ENCODE measurements at places on chromosomes 13 and 19.

DNA sequence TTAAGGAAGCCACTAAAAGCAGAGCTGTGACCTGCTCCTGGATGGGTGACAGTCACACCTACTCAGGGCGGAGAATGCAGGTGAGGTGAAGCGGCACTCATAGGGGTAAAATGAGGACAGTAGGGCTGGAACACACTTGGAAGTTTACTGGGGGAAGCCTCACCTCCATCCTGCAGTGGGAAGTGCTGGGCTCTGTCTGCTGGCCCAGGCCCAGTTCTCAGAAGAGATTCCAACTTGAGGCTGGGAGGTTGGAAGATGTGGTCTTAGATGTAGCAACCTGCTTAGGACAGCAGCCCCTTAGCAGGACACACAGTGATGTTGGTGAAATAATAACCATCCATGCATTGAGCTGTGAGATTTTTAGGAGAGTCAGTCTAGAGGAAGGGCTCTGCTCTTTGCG, 4.6 kb downstream of the MEDAG start:
- no peak for DNase-seq

- DNase-seq = no peak
These were observed 7.0 kb upstream of the SEMA6B start for GRCh38 chr19:4566402-4567051.

DNA sequence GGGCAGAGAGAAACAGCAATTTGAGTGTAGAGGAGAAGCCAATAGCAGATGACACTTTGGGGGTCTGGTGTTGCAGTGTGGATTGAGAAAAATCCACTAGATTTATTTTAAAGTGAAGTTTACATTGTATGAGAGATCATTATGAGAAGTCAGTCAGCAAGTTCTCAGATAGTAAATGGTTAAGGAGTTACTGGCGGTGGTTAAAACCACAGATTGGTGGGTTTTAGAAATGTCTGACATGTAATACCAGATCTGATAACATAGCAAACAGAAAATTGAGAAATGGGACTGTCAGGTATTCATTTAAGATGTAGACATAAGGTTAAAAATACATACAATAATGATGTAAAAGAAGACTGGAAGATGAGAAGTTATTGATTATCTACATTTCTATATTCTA, 7.2 kb downstream of the ABHD13 start:
- no peak for DNase-seq

GRCh38 chr19:40610396-40611064, 9.4 kb downstream of the LTBP4 start:
- peak; percentile 75 for DNase-seq

- DNase-seq = no peak
These were observed 24.8 kb downstream of the WBP4 start for GRCh38 chr13:41085961-41086585.

DNA sequence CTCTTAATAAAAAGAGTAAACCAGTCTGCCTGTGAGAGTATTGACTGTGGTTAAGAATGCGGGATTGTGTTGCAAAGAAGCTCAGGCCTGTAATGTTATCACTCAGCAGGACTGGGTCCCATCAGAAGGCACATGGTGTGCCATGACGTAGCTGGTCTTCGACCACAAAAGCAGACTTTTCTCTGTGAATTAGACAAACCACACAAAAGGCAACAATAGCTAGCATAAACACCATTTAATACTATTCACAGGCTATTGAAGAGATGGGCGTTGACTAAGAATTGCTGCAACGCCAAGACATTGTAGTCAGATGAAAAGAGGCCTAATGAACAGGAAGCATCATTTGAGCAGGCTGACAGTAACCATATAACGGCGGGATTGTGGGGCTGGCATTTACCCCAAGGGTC, 235.6 kb upstream of the SOX21 start:
- no peak for DNase-seq

DNA sequence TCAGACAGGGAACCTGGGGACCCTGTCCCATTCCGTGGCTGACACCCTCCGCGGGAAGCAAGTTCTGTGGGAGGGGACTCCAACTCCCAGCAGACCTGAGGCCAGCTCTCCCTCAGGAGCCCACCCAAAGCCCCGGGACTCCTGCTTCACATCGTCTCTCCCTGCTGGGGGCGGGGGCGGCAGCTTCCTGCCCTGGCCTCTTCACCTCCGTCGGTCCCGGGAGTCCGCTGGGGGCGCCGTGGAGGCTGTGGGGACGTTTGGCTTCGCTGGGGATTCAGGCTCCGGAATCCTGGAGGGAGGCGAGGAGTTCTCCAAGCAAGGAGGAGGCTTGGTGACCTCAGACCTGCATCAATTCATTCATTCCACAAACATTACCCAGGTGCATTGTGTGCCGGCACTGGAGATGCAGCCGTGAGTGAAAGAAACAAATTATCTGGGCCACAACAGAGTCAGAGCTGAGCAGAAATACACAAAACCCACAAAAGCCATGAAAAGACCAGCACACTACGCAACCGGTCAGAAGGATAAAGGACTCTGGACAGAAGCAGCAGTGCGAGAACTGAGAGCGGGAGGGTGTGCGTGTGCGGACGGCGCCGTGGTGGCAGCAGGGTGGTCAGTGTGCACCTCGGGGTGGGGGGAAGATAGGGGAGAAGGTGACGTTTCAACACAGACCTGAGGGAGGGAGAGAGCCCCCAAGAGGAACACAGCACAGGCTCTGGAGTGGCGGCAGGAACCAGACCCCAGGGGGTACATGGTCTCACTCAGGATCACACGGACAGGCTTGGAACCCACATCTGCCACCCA, 19.0 kb downstream of the EPS8L1 start:
- no peak for DNase-seq

DNA sequence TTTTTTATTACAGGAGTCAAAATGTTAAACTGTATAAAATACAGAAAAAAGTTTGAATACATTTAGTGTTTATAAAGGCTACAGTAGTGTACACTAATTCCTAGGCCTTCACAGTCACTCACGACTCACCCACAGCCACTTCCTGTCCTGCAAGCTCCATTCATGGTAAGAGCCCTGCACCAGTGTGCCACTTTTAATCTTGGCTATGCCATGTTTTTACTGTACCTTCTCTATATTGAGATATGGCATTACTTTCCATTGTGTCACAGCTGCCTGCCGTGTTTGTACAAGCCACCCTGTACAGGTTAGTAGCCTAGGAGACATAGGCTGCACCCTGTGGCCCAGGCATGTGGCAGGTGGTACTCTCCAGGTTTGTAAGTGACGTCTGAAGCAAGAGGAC, 32.1 kb downstream of the C1QTNF9 start:
- DNase-seq = no peak

- no peak for DNase-seq
These were observed 21.5 kb downstream of the C13orf46 start for GRCh38 chr13:113952151-113952982.

DNA sequence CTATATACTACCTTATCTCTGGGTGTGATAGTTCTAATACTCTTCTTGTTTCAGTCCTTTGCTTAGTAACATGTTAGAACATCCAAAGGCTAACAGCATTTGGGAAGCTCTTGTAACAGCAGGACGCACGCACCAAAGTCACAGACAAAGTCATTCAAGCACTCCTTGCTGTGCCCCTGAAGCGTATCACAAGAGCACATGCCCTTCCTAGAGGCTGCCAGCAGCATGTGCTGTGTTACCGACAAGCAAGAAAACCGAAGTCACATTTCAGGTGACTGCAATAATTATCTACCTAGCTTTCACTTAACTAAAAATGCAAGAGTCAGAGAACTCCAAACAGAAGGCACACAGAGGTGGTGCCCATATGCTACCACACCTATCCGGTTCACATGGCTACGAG, 194.1 kb downstream of the KLF12 start:
- no peak for DNase-seq

- DNase-seq = peak; percentile 81
These were observed at the start of gene KISS1R for GRCh38 chr19:917323-918151. TSS of gene KISS1R (plus strand) at chr19:917333. CDS start at chr19:917503, 170 bp downstream.

DNA sequence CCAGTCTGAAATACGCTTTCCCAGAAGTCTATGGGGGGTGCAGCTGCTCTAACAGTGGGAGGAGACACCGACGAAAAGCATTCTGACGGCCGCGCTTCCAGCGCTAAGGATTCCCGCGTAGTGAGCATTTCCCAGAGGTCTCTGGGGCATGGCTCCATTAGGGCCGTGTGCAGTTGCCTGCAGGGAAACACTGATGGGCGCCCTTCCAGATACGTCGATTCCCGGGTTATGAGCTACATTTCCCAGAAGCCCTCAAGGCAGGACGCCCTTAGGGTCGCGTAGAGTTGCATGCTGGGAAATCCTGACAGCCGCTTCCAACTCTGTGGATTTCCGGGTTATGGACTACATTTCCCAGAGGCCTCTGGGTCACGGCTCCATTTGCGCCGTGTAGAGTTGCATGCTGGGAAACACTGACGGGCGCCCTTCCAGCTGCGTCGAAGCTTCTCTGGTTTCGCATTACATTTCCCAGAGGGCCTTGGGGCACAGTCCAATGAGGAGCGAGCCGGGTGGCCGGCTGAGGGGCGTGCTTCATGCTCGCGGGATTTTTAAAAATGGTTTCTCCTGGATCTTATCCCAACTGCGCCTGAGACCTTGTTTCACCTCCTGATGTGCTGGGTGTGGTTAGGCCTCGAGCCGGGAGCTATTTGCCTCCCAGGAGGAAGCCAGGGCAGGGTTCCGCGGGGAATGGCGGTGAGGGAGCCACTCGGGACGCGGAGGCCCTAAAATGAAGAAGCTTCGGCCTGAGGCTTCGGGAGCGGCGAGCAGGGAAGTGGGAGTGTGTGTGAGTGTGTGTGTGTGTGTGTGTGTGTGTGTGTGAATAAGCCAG, 17.2 kb upstream of the ZNF331 start:
- peak; percentile 94 for DNase-seq

DNA sequence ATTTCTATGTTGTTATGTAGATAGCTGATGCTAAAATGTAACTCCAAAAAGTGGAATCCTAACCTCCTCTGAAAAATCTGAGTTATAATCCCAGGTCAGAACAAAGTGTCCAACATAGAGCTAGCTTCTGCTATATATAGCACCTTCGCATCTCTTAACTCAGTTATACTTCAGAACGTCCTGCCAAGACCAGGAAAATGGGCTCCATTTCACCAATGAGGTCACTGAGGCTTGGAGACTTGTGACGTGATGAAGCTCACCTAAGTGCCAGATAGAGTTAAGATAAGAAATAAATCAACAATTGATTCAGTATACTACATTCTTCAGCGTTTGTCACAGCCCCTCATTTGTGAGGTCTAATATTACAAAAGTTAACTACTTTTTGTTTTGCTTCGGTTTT, 88.8 kb downstream of the KCTD12 start:
- DNase-seq = no peak

- no peak for DNase-seq
These were observed 109.4 kb downstream of the SACS start for GRCh38 chr13:23323946-23324709.

- no peak for DNase-seq
These were observed 11.4 kb downstream of the LPAR6 start for GRCh38 chr13:48401480-48401879.

- no peak for DNase-seq
These were observed 282.9 kb downstream of the OLFM4 start for GRCh38 chr13:53311561-53311960.

GRCh38 chr19:46896076-46896794, 35.4 kb downstream of the ARHGAP35 start:
- DNase-seq = no peak

- peak; percentile 47 for DNase-seq
These were observed 15.6 kb downstream of the LSM4 start for GRCh38 chr19:18307271-18307681.

- DNase-seq = no peak
These were observed 1405.1 kb downstream of the PCDH9 start for GRCh38 chr13:65825039-65825438.

DNA sequence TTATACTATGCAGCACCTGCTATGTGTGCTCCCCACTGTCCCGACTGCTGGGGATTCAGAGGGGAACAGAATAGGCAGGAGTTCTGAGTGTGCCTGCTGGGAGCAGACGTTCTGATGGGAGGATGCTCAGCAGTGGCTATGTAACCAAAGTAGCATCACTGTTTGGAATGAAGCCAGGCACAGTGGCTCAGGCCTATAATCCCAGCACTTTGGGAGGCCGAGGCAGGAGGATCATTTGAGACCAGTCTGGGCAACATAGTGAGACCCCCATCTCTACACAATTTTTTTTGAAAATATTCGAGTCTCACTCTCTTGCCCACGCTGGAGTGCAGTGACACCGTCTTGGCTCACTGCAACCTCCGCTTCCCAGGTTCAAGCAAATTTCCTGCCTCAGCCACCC, 6.0 kb downstream of the ATG4D start:
- DNase-seq = no peak

DNA sequence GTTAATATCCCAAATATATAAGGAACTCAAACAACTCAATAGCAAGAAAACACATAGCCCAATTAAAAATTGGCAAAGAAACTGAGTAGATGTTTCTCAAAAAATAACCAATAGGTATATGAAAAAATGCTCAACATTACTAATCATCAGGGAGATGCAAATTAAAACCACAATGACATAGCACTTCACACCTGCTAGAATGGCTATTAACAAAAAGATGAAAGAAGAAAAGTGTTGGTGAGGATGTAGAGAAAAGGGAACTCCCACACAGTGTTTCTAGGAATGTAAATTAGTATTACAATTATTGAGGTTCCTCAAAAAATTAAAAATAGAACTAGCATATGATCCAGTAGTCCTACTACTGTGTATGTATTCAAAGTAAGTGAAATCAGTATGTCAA, 1212.8 kb downstream of the DIAPH3 start:
- no peak for DNase-seq

GRCh38 chr19:49857838-49858087, 6.8 kb downstream of the PTOV1 start:
- no peak for DNase-seq

- DNase-seq = no peak
These were observed 572.5 kb downstream of the OLFM4 start for GRCh38 chr13:53601113-53601512.

- DNase-seq = no peak
These were observed 136.0 kb upstream of the SPRY2 start for GRCh38 chr13:80476953-80477352.

- no peak for DNase-seq
These were observed 7.8 kb downstream of the GPR183 start for GRCh38 chr13:99299256-99299919.
